SW 1271 (cell line): ENCODE measurements at places on chromosomes 4 and X.

DNA sequence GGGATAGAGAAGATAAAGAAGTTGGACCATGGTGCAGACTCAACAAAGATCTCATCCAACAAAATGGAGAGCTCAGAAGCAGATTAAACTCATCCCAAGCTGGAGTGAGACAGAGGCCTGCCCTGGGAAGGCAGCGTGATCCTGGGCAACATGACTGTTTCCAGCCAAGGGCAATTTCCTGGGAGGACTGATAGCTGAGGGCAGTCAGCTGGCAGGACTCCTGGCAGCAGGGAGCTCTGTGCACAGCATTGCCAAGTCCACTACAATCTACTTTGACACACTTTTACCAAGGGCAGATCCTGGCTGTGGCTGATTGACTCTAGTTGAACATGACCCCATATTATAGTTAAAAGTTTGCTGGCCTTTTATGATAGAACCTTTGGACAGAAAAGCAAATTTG, 357.3 kb upstream of the RASGEF1B start:
- no peak for DNase-seq

GRCh38 chr4:1379801-1380331, 26.4 kb downstream of the NKX1-1 start:
- DNase-seq: no peak

GRCh38 chr4:85457752-85458467, 17.0 kb upstream of the ARHGAP24 start:
- no peak for DNase-seq

- no peak for DNase-seq
Observed at GRCh38 chr4:52889354-52889753, 27.2 kb downstream of the RASL11B start.

DNA sequence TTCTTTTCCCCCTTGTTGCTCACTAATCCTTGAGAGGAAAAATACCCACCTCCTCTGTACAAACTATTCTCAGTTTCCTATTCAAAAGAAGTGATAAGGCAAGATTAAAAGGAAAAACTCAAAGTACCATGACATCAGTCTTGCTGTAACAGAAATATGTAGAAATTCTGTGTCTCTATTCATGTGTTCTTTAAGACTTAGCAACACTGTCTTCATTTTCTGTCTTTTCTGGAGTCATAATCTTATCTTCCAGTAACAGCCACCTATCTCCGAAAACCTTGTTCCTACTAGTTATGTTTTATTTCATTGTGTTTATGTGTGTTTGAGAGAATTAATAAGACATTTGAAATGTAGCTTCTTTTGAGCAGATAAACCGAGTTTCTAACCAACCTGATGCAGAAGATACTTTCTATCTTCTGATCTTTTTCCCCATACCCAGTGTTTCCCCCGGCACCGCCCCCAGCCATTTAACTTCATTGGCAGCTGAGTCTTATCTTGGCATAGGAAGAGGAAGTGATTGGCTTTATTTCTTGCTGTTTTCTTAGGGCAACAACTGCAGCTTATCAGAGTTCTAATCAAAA, 8.0 kb downstream of the FAM241A start:
- DNase-seq: no peak
